ENCODE measurements at places on chromosomes 11 and 22.

DNA sequence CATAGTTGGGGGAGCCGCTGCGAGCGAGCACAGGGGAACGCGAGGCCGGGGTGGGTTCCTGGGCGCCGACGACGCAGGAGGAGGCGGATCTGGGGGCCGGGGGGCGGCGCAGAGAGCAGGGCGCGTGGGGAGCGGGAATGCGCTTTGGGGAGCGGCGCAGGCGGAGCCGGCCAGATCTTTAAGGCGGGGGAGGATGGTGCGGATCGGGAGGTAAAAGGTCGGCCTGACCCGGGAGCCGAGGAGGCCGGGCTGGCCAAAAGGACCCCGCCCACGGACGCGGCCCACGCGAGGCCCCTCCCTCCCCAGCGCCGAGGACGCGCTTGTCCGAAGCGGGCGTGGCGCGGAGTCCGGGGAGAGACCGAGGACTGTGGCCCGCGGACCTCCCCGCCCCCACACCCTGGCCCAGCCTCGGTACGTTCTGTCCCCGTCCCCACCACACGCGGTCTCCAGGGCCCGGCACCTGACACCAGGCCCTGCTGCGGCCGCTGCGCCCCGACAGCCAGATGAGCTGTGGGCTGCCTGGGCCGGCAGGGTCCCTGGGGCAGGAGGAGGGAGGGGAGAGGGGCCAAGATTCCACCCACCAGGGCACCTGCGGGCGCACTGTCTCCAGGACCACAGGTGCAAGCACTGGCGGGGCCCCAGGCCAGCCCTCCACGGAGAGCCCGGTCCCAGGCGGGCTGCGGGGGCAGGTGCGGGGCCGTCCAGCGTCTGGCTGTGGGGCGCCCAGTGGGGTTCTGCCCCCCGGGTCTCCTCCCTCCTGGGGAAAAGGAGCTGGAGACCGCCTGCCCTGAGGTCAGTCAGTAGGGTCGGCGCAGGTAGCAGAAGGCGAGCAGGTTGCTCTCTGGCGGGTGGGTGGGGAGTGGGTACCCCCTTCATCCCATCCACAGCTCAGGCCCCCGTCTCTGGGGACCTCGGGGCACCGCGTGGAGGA lies 10.9 kb downstream of the PIM3 start:
- DNase-seq = no peak

DNA sequence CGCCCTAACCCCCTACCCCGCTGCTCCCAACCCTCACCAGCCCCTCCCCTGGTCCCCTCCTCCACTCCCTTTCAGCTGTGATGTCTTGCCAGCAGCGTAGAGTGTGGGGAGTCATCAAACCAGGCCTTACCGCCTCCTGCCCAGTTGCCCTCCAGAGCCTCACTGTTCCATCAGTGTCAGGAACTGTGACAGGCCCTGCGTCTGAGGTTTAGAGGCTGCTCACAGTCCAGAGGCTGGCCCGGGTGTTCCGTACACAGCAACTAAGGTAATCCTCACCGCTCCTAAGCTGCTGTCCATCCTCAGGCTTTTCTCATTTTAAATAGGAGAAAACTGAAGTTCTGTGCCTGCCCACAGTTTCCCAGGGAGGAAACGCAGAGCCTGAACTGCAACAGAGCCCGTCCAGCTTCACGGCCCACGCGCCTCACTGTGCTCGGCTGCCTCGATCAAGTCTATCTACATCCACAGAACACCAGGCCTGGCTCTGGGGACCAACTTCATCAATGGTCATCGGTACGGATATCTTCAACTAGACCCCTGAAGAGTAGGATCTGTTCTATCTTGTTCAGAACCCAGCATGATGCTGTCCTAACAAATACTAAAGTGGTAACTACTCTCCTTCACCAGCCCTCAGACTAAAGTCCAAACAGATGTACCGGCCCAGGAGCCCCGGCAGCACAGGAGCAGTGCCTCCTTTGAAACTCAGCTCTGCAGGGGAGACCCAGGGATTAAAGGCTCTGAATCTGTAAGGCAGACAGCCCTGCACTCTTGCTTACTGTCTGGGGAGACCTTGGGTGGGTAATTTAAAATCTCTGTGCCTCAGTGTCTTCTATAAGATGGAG lies 10.3 kb downstream of the VPS37C start:
- DNase-seq = no peak

DNA sequence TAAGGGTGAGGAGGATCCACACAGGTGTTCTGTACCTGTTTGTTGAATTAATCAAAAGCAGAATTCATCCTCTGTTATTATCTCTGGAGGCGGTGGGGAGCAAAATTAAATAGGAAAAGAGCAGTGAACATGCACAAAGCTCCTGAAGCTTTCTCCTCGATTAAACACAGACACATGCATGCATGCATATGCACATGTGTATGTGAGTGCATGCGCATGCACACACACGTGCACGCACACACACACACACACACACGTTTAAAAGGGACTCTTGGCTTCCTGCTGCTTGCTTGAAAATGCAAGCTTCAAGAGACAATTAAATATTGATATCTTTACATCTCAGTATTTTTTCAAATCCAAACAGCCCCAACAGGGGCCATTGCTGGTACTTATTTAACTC lies 462.1 kb downstream of the BUD13 start:
- no peak for DNase-seq

DNA sequence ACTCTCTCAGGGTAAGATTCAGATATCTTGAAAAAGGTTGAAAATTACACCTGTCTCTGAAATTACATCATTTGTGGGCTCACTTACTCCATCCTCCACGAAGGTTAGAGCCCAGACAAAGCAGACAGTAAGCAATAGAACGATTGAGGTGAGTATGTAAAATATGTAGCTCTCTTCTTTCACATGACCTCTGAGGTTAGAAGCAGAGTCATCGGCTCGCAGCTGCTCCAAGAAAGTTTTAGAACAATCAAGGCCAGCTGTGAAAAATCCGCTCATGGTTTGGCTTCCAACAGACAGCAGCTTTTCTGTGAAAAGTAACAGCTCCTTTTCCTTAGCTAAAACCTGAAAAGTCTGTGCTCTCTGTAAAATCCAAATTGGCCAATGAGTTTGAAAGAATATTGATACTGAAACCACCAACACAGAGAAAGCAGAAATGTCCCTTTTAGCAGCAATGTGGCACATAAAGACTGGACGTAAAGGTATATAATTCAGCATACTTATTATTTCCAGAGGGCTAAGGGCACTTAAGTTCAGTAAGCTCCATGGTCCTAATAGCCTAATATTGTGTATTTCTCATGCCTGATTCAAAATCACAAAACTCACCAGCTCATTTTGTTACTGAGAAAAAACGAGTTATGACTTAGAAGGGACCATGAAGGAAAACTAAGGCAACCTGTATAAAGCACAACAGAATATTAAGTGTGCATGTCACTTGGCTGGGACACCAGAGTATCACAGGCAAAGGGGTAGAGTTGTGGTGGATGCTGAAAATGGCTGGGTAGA lies 78.2 kb downstream of the FAM76B start:
- peak; percentile 59 for DNase-seq

DNA sequence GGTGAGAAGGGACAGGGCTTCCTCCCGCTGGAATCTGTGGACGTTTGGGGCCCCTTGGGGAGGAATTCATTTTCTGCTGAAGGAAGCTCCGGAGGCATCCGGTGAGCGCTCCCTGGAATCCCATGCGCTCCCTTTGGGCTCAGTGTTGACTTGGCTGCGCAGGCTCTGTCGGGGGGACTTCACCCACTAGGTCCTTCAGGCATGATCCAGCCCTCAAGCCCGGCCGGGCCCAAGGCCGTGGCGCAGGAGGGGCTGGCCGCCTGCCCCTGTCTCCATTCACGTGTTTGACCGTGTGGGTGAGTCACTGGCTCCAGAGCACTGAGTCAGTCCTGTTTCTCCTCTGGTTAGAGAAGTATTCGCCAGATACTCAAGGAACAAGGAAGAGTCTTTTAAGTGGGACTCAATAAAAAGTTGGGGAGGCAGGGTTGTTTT lies 1.4 kb downstream of the CTTN start:
- DNase-seq = peak; percentile 97

DNA sequence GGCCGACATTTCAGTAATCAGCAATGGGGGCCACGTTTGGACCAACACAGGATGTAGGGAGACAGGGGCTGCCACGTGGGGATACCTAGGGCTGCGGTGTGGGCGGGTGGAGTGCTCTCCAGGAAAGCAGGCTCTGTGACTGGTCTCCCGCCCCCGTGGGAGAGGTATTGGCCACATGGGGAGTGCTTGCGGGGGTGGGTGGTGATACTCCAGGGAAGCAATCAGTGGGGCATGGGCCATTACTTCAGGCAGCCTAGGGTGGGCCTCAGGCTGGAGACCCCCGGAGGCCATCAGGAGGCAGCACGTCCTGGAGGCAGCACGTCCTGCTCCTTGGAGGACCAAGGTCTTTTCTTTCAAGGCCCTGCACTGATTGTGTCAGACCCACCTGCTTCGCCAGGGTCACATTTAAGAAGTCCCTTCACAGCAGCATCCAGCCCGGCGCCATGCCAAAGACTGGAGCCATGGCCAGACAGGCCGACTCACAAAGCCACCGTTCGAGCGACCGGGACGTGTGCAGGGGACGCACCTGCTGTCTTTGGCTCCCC lies 3.0 kb upstream of the MUC2 start:
- no peak for DNase-seq

- DNase-seq = no peak
Observed at GRCh38 chr11:10797001-10797400, 11.7 kb downstream of the EIF4G2 start.

DNA sequence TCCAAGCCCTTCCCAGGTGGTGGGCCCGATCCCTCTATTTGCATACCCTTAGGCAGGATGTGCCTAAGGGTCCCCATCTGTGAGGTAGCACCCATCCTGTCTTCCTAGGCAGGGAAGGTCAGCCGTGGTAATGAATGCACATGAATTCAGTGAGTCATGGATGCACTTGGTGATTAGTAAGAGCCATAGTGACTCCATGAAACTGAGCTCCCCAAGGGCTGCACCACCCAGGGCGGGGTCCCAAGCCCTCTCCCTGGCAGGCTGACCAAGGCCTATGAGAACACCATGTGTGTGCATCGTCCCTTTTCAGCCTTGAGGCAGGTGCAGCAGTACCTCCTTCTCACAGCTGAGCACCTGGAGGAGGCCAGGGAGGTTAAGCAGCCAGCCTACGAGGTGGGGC lies 15.6 kb upstream of the SUSD2 start:
- no peak for DNase-seq

DNA sequence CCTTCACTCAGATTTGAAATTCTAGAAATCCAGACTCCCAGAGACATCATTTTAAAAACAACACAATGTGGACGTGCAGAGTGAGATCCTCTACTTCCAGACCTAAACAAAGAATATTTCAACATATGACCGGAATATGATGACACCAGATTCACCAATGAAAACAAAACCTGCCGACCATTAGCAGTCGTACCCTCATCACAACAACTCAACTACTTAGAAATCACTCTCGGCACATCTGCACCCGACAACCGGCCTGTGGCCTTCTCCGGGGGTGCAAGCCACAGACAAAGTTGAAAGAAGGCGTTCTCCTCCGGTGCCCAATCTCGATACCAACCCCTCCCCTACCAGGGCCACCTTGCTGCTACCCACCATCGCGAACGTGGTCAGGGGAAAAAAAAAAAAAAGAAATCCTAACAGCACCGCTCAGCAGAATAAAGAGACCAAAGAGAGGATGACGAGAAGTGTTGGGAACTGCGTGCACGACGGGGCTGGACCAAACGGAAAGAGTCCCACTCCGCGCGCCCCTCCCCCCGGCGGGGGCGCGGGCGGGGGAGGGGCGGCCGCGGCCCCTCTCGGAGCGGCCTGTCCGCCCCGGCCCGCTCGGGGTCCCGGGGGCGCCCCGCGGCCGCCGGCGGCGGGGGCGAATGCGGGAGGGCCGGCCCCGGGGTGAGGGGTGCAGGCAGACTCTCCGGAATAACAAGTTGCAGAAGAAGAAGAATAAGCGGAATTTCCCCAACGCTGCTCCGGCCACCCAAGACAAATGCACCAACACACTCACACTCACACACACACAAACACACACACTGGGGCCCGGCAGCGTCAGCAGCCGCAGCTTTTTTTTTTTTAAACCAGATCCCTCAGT lies 1.7 kb downstream of the PHF21A start:
- peak; percentile 60 for DNase-seq

GRCh38 chr11:124036666-124037065 lies 4.5 kb downstream of the OR10G7 start:
- no peak for DNase-seq

GRCh38 chr22:22855617-22856308 lies 31.9 kb upstream of the IGLL5 start:
- no peak for DNase-seq

DNA sequence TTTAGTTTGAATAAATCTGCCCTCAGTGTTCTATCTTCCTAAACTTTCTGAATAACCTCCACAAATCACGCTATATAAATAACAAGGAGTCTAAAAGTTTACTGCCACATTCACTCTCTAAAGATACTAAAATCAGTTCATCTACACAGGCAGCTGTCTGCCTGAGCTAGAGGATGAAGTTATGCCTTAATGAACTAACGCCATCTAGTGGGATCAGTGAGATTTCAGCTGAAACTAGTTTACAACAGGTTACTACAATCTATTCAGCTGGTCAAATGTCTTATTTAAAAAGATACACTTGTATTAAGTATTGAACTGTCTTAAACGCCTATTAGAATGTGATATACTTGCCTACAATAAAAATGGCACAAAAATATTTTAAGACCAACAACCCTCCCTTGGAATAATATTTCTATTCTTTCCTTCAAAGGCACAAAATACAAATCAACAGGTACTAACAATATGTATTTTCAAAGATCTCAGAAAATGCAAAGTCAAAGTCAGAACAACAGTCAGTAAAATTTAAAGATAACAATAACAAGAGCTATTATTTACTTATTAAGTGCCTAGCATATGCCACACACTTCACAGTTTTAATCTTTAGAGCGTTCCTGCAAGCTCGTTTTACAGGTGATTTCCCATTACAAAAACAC lies 84.1 kb downstream of the LARGE2 start:
- peak; percentile 80 for DNase-seq

GRCh38 chr11:68061508-68061907 lies 22.7 kb downstream of the TCIRG1 start:
- no peak for DNase-seq

GRCh38 chr11:65274735-65275682 lies 13.2 kb downstream of the POLA2 start:
- peak; percentile 94 for DNase-seq

GRCh38 chr22:21937821-21938070 lies 14.9 kb downstream of the PPM1F start:
- DNase-seq = no peak

GRCh38 chr11:14537134-14537599 lies 17.0 kb upstream of the PSMA1 start:
- peak; percentile 33 for DNase-seq

DNA sequence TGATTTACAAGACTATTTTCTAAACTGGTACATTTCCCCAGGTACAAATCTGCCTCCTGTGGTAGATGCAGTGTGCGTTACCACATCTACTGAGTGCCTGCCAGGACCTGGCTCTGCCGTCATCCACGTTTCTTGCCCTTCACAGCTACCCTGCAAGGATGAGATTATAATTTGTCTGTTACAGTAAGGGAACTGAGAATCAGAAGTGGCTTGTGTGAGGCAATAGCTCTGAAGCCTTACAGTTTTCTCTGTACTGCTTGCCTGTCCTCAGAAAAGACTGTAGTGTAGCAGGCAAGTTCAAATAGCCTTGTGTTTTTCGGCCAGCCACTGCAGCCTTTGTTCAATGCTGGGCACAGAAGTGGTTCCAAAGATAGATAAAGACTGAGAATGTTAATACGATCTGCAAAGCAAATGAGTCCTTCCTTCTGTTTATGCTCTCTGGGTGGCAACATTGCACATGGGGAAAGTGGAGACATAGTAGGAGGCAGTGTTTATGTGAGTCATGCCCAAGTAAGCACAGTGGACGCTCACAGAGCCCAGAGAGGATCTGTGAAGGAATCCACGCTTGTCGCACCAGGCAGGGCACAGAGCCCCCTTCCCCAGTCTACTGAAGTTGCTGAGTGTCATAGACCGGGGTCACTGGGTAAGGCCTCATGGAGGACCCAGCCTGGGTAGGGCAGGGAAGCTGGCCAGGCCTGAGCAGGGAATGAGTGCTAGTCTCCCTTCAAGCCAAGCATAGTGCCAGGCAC lies 49.1 kb downstream of the MICAL2 start:
- DNase-seq = peak; percentile 94
